ENCODE measurements at places on chromosomes 6 and 20.

GRCh38 chr6:164554700-164555476 is 754.5 kb downstream of the C6orf118 start:
- DNase-seq, result no peak

DNA sequence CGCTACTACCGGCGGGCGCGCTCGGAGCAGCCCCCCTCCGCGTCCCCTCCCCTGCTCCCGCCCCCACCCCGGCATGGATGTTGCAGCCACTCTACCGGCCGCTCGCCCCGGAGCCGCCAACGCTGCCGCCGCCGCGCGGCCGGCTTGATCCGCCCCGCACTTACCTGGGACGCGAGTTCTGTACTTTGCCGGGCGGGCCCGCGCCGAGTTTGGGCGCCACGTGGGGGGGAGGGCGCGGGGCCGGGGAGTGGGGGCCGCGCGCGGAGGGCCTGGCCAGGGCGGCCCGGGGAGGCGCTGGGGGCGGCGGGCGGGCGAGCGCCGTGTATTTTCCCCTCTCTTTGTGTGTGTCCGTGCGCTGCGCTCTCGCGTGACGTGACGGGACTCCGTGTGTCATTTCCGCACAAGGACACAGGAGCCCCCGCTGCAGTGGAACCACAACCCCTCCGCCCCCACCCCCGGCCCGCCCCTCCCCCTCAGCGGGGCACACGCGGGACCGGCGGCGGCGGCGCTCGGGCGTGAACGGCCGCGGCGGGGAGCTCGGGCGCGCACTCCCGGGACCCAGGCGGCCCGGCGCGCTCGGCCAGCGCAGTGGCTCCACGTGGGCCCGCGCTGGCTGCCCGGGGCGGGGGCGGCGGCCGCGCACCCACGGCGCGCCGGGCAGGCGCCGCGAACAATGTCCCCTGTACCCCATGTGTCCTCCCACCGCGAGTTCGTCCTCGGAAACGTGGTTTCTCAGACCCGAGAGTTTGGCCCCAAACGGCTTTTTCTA is at the start of gene BEND3:
TSS of gene BEND3 (minus strand) at position 590 of the 769 bp plus-strand sequence. CDS start 16,230 bp downstream, outside the sequence.
- DNase-seq, result no peak

DNA sequence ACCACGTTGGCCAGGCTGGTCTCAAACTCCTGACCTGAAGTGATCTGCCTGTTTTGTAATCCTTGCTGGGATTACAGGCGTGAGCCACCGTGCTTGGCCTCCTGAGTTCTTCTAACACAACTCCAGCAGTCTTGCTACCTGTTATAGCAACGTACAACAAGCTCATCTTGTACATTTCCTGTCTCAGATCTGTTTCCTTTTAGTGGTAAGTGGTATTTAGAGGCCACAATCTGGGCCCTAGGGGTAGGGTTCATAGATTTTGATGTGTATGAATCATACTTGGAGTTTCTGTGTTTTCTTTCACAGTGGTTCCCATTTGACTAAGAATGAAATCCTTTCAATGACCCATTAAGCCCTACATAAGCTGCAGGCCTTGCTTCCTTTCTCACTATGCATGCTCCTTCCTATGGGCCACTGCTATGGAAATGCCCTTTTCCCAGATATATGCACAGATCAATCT is 27.1 kb upstream of the SYNCRIP start:
- peak; percentile 27 for DNase-seq

DNA sequence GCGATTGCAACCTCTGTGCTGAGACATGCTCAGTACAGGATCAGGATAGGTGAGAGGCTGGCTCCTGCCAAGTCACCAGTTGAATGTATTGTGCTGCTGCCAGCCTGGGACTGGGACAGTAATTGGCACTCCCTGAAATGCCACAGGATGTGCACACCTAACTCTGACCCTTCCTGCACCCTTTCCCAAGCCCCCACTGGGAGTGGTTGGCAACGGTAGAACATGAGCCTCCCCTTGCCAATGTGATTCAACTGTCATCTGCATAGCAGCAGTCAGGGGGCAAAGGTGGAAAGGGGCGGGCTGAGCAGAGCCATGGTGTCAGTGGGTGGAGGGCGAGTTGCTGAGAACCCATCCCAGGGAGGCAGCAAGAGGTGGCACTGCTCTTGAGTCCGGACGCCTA is 15.4 kb downstream of the SPINT3 start:
- DNase-seq, result no peak

- no peak for DNase-seq
Observed at GRCh38 chr20:58565461-58566175, 50.4 kb upstream of the APCDD1L start.

DNA sequence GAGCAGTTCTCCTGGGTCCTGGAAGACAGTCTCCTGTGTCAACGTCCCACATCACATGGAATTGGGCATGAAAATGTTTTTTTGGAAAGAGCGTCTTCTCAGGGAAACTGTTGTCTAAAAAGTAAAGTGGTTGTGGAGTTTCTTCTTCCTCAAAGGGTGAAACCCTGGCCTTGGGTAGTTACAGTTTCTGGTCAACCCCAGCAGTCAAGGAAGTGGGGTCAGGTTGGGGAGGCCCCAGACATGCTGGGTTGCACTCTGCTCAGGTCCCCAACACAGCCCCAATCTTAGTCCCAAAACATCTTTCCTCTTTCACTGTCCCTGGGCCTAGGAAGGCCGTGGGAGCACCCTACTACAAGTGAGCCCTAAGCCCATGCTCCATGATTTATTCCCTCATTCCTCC is 996 bp upstream of the NFKBIE start:
- no peak for DNase-seq

DNA sequence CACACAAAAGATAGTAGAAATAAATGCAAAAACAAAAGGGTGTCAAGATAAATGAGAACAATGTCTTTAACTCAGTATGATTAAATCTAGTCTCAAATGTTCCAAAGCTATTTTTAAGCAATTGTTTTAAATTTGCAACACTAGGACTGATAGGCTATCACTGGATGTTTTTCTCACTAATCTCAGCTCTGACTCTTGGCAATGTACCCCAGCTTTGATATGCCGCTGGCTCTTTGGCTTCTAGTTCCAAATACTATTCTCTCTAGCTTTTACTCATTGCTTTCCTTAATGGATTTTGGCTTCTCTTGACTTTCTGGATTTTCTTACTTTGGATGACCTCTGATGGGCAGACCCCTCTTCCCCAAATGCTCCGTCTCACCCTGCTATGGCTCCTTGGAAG is 116.0 kb upstream of the SLC35B3 start:
- DNase-seq, result no peak

DNA sequence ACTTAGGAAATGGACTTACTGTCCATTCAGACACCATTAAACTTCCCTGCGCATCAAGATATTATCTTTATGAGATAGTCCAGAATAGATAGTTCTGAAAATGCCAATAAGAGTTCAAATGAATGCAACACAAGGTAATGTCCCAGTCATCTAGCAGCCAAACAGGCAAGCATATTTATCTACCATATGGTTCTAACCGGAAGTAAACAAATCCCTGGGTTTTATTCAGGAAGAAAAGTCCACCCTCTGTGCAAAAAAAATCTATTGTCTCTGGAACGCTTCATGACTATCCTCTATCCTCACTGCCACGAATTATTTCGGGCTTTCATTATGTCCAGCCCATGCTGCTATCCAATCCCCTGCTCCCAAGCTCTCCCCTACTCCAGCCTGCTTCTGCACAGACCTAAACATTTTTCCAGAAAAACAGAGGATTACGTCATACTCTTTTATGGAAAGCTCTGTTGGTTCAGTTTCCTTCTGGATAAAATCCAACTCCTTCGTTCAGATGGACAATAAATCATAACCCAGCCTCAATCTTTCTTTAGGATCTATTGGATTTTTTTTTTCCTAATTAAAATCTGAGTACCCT is 11.4 kb downstream of the PPIL6 start:
- no peak for DNase-seq
